ENCODE measurements at places on chromosomes 7 and 10.
A peak's percentile ranks its signal among the peaks of the same experiment; 100 is the strongest.

GRCh38 chr7:155746188-155746587 is 66.1 kb downstream of the SHH start:
- DNase-seq = no peak

DNA sequence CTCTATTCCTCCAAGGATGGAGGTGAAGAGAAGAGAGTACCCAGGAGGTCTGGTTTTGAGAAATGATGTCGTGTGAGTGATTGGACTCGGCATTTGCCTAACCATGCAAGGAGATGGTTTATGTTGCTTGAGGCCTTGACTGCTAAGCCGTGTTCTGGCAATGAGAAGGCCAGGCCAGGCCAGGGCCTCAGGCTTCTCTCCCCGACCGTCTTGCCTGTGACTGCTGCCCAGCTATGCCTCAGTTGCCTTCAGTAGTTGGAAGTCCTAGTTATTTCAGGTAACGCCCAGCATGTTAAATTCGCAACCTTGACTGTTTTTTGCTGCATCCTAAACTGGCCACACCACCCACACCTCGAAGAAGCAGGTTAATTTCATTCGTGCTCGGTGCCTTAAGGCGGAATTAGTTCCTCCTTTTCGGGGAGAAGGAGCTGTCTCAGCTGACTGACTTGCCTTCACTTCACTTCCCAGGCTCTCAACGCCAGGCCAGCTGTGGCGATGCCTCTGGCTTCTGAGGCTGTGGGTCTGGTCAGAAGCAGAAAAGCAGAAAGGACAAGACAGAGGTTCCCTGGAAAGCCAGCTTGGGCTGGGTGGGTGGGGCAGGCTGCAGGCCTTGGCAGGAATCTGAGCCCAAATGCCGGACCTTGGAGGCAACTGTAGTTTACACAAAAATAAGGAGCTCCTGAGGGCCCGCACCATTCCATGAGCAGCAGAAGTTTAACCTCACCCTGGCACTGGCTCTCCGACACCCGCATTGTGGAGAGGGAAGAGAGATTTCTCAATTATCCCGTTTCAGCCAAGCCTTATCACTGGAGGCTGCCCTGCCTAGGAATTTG is 61.9 kb upstream of the SAMD8 start:
- DNase-seq = no peak

DNA sequence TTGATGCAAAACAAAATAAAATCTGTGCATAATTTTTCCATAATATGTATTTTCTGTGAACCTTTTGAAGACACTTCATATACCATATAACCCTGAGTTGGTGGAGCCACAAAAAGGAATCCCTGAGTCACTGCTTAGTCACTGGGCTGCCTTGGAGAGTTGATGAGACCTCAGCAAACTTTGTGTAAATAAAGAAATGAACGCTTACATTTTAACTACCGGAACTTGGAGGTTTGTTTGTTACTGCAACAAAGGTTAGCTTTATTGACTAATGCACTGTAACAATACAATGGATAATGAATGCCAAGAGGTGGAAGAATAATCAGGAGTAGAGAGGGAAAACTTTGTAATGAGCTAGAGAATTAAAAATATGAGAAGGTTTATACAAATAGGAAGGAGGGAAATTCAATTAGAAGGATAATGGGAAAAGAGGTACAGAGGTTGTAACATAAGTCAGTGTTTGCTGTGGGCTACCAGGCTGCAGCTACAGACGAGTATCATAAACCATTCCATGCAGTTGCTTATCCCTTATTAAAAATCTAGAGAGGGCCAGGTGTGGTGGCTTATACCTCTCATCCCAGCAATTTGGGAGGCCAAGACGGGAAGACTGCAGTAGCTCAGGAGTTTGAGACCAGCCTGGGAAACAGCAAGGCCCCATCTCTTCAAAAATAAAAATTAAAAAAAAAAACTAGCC is 1042.1 kb downstream of the TYW1 start:
- no peak for DNase-seq

DNA sequence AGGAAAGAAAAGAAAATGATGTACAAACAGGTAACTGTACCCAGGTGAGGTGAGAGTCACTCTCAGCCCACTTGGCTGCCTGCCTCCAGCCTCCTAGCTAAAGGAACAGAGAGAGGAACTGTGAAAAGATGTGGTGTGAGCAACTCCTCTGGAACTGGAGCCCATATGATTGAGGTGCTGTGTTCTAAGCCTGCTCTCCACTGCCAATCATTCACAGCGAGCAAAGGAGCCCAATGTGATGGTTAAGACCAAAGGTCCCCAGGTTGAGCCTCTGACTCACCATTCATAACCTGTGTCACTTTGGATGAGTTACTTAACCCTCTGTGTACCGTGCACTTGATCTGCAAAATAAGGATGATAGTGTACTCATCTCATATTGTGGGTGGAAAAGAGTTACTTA is 868.1 kb upstream of the AUTS2 start:
- DNase-seq = no peak

DNA sequence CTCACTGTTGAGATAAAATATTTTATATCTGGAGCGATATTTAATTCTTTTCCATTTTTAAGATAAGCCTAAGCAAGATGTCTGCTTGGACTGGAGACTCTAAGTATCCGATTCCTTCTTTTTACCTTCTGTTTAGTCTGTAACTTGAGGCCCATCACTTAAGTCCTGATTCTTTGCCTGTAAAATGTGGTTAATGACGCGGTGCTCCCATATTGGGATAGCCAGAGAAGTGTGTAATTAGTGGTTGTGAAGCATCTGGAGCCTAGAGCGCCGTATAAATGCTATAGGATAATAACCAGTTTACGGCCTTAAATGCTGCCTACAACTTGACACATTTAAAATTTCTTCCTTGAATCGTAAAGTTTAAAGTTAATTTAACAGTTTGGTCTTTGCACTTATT is 132.9 kb downstream of the CHN2 start:
- no peak for DNase-seq

- DNase-seq = no peak
Observed at GRCh38 chr10:4918236-4918635, 45.0 kb upstream of the AKR1C1 start.

GRCh38 chr7:108627476-108628051 is 57.9 kb downstream of the DNAJB9 start:
- DNase-seq = no peak

DNA sequence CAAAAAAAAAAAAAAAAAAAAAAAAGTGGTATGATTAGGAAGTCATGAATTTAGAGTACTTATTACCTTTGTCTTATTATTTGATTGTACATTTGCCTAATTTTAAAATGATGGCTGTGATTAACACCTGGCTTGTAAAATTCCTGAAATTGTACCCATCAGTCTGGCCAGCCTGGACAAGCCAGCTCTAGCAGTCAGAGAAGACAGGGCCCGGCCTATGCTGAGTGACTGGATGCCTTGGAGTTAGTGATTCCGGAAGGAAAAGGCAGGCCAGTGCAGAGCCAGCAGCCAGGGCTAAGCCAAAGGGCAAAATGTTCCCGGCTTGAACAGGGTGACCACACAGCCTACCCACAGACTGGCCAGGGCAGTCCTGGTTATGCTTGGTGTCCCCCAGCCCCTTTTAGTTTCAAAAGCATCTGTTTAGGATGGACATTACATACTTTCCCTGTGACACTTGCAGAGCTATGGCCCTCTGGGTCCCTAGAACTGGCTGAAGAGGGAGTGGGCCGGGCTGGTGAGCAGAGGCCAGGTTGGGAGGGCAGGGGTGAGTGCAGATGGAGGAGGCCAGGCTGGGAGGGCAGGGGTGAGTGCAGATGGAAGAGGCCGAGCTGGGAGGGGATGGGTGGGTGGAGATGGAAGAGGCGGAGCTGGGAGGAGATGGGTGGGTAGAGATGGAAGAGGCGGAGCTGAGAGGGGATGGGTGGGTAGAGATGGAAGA is 61.7 kb downstream of the PROSER2 start:
- no peak for DNase-seq

- no peak for DNase-seq
Observed at GRCh38 chr10:132943058-132943790, 854 bp upstream of the CFAP46 start.

DNA sequence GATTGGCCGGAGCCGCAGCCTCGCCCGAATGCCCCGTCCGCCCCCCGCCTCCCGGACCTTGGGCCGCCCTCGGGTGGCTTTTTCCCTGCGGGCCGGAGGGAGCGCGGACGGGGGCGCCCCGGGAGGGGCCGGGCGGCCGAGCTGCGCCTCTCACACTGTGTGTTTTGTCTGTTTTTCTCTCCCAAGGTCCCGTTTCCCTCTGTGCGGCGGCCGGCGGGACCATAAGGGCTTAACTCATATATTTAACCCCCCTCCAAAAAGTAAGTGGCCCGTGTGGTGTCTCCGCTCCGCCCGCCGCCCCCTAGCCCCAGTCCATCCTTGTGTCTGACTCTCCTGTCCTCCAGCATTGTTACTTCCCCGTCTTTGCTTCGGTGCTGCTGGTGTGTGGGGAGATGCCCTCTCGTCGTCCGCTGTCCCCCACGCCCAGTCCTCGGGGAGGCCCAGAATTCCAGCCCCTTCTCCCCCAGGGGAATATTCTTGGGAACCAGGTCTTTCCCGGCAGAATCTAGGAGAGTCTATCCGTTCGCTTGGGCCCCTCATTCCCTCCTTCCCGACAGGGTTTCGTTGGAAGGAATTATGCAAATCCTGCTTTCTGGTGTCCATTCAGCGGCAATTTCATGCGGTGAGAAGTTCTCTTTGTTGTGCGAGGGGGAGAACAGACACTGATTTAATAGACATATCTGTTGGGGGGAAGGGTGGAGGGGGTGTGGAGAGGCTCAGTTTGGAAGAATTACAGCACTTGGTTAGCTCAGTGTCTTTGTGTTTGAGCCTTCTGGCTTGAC is 1.3 kb downstream of the LCOR start:
- peak; percentile 47 for DNase-seq

DNA sequence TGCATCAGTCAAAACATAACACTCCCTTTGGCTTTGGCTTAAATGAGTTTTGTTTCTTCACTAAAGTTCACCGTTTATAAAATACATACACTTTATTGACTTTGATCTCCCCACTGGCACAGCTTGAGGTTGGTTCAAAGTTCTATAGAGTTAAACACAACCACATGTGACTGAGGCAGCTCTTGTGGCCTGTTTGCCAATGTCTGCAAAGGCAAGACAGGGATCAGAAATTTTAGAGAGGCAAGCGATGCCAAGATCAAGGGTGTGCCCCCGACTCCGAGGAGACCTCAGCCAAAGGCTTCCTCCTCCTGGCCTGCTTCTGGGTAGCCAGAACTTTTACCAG is 129.8 kb upstream of the JCAD start:
- DNase-seq = no peak

GRCh38 chr10:44506386-44506785 is 121.5 kb upstream of the CXCL12 start:
- DNase-seq = no peak

GRCh38 chr7:4769761-4770160 is 5.7 kb upstream of the AP5Z1 start:
- DNase-seq = no peak

DNA sequence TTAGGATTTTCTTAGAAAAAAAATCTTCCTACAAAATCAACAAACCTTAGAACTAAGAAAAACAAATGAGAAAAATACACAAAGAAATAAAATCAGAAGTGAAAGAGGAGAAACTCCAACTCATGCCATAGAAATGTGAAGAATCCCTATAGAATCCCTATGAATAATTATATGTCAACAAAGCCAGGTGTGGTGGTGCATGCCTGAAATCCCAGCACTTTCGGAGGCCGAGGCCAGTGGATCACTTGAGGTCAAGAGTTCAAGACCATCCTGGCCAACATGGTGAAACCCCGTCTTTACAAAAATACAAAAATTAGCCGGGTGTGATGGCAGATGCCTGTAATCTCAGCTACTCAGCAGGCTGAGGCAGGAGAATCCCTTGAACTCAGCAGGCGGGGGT is 27.1 kb downstream of the ACSM6 start:
- DNase-seq = no peak

GRCh38 chr10:15504101-15504840 is 133.2 kb upstream of the FAM171A1 start:
- no peak for DNase-seq

- DNase-seq = peak; percentile 53
Observed at GRCh38 chr10:103598654-103599115, 105.2 kb downstream of the NEURL1 start.

GRCh38 chr7:67455508-67455907 is 458.9 kb downstream of the TYW1 start:
- DNase-seq = no peak

- DNase-seq = no peak
Observed at GRCh38 chr7:45007106-45007505, 7.1 kb downstream of the CCM2 start.

- DNase-seq = no peak
Observed at GRCh38 chr7:134448356-134449229, 10.3 kb downstream of the AKR1B1 start.

DNA sequence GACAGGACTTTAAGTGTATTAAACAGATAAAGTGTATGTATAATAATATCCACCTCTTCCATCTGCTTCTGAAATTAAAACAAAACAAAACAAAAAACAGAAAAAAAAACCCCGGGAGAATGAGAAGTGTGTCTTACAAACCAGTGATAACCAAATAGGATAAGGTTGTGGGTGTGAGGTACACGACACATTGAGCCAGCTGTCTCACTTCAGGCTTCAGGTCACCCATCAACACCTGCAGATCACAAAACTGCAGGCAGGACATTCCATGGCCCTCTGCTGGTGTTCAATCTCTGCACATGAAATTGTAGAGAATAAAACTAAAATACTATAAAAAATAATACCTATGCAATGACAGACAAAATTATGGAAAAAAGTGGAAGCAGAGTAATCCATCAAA is 339.9 kb downstream of the SFMBT2 start:
- DNase-seq = no peak

GRCh38 chr10:73785721-73786511 is 510 bp downstream of the ZSWIM8 start:
- DNase-seq = peak; percentile 58

DNA sequence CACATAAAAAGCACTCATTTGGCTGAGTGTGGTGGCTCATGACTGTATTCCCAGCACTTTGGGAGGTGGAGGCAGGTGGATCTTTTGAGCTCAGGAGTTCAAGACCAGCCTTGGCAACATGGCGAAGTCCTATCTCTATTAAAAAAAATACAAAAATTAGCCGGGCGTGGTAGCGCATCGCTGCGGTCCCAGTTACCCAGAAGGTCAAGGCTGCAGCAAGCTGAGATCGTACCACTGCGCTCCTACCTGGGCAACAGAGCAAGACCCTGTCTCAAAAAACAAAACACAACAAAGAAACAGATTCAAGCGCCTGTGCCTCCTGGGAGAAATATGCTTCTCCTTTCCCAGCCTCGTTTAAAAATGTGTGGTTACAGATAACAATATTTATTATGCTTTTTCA is 2.2 kb upstream of the ABCF2 start:
- DNase-seq = no peak

- DNase-seq = no peak
Observed at GRCh38 chr7:20447021-20447650, 116.4 kb downstream of the ITGB8 start.
